Jurkat, Clone E6-1 (cell line): ENCODE measurements at places on chromosomes 7 and 10.

DNA sequence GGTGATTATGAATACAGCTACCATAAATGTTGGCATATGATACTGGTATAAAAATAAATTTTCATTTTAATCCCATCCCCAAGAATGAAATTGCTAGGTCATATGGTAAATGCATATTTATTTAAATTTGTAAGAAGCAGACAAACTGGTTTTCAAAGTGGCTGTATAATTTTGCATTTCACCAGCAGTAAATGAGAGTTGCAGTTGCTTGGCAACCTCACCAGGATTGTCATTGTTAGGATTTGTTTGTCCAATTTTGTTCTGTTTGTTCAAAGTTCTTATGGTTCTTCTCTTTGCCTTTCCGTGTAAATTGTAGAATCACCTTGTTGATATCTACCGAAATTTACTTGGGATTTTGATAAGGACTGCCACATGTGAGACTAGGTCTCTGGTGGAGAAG lies 237.4 kb downstream of the OTUD1 start:
- no peak for DNase-seq

DNA sequence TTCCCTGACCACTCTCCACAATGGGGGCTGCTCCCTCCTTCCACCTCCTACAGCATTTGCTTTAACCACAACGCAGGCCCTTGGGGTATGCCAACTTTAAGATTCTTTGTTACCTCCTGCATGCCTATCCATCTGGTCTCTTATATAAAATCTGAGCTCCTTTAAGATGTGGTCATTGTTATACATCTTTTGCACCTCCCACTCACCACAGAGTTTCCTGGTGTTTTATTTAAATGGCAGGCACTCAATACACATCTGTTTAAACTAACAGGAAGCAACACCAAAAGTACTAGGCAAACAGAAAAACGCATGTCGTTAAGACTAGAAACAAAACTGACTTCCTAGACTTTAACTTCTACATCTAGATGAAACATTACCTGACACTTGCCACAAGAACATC lies 36.3 kb downstream of the SLC25A13 start:
- peak; percentile 97 for DNase-seq

- peak; percentile 64 for DNase-seq
Measured at GRCh38 chr10:130179640-130180039, 43.4 kb downstream of the GLRX3 start.

DNA sequence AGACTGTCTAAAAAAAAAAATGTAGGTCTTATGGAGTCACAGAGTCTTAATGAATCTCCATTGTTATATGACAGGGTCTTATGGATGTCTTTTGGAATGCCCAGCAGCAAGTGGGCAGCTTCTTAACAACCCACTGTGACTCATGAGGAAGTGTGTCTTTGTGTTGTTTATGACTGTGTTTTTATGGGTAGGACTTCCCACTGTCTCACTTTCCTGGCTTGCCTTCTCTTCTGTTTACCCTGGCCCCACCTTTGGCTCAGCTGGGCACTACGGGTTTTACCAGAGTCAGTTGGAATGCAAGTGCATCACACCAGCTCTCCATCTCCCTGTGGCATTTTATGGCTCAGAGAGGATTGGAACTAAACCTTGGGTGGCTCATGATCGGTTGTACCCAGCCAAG lies 580.5 kb downstream of the AUTS2 start:
- no peak for DNase-seq

- DNase-seq = no peak
Measured at GRCh38 chr10:86391236-86391840, 24.7 kb upstream of the GRID1 start.

GRCh38 chr10:83677795-83678194 lies 461.5 kb upstream of the GHITM start:
- no peak for DNase-seq

DNA sequence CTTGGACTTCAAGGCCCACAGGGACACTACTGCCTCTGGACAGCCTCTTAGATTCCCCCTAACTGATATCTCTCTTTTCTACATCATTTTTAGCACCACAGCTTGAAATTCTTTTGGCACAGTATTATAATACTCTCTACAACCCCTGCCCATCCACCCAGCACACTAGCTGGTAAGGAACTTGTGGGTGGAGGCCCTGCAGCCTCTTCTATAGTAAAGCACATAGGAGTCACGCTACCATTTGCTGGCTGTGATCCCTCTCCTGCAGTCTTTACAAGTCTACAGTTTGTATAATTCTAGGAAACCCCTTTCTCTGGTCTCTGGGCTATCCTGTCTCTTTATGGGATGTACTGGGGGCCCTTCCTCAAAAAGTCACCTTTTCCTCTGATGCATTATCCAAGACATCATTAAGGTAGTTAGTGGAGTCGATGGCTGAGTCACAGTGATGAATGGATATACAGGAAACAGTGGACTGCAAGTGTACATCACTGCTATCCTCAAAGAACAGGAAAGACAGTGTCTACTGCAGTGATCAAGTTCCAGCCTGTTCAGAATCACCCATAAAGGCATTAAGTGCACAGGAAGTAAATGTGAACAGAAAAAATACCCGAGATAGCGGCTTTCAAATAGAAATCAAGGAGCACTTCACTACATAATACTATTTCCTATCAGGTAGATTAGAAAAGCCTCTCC lies 54.4 kb downstream of the STK17A start:
- DNase-seq = no peak

DNA sequence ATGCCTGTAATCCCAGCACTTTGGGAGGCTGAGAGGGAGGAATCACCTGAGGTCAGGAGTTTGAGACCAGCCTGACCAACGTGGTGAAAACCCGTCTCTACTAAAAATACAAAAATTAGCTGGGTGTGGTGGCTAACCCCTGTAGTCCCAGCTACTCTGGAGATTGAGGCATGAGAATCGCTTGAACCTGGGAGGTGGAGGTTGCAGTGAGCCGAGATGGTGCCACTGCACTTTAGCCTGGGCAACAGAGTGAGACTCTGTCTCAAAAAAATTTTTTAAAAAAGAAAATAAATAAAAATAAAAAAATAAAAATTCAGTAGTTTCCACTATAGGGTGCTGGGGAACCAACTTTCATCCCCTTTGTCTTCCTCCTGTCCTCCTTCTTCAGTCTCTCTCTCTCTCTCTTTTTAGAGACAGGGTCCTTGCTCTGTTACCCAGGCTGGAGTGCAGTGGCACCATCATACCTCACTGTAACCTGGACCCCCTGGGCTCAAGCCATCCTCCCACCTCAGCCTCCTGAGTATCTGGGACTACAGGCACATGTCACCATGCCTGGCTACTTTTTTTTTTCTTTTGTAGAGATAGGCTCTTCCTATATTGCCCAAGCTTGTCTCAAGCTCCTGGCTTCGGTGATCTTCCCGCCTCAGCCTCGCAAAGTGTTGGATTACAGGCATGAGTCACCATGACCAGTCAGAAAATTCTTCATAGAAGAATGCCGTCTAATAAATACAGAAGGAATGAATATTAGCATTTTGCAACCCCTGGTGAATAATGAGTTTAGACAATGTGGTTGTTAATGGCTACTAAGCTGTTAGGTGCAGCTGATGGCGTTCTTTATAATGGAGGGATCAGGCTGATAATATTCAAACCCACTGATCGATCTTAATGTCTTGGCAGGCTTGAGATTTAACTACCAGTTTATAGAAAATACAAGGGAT lies 20.6 kb downstream of the RBM20 start:
- DNase-seq = no peak

GRCh38 chr10:68721673-68722335 lies 765 bp downstream of the CCAR1 start:
- no peak for DNase-seq

- no peak for DNase-seq
Measured at GRCh38 chr10:47021850-47022249, 110.6 kb downstream of the PTPN20 start.

DNA sequence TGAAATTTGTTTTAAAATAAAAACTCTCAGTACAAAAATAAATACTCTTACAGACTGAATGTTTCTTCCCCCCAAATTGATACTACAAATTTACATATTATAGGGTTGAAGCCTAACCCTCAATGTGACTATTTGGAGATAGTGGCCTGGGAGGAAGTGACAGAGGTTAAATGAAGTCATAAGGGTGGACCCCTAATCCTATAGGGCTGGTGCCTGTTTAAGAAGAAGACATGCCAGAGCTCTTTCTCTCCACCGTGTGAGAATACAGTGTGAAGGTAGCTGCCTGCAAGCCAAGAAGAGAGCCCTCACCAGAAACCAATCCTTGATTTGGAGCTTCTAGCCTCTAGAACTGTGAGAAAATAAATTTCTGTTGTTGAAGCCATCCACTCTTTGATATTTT lies 67.6 kb downstream of the MCU start:
- DNase-seq = no peak

GRCh38 chr10:121942749-121943416 lies 15.1 kb upstream of the ATE1 start:
- DNase-seq = no peak

DNA sequence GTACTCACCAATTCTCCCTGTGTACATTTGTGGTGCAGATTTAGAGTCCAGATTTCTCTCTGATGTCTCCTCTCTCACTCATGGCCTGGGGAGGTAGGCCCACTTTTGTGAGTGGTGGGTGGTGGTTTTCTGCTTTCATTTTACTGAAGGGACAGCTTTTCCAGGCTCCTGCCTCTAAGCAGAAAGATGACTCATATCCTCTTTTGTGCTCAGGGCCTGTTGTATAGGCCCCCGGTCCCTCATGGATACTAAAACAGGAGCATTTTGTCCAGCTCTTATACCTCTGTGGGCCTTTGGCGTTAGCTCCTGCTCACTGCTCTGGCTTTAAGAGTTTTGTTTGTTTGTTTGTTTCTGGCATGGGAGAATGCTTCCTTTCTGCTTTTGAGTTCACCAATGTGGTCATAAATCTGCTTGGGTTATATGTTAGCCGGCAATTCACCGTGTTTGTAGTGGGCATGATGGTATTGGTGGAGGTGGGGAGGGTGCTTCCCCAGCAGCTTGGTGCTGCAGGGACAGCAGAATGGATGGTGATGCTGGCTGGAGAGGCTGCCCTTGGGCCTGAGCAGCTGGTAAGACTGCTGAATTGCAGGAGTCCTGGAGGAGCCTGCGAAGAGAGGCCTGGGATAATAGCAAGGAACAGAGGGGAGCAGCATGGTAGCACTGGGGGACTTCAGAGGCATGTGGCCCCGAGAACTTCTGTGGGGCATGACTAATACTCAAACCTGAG lies 468.7 kb downstream of the RPS24 start:
- no peak for DNase-seq

DNA sequence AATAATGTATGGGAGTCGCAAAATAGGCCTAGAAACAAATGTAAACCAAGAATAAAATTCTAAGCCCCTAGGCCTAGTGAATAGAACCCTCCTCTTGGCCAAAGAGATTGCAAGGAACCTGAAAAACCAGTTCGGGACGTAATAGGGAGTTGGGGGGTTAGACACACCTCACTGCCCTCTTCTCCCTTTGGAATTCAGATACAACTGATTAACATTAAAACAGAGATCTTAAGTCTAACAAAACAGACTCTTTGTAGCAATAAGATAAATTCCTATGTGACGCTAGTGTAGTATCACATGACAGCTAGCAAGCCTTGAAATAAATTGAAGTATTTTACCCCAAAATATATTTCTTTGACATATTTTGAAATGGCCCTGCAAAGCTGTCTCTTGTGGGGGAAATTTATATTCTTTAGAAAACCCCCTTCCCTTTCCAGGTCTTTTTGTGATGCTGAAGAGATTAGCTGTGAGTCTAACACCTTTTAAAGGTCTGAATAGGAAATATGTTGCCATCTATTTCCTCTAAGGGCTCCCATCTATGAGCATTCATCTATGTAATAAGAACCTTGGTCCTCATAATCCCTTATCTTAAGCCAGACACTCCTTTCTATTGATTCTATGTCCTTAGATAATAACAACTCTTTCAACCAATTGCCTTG lies 623.4 kb upstream of the NRG3 start:
- DNase-seq = no peak

- no peak for DNase-seq
Measured at GRCh38 chr7:41882256-41882655, 179.4 kb upstream of the INHBA start.

DNA sequence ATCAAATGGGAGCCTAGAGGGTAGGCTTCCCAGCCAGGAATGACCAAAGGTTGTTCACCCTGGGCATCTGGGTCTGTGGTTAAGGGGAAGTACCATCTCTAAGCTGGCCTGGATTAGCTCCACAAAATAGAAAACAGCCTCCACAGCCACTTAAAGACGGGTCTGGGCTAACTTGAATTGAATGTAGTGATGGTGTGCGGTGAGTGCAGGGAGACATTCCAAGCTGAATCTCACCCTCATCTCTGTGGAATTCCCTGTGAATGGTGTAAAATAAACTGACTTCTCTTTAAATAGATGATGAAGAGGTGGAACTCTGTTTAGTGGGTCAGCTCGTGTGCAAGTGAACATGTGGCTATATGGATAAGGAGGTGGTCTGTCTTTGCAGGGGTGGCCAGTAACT lies 251.0 kb downstream of the DYNC1I1 start:
- DNase-seq = no peak

DNA sequence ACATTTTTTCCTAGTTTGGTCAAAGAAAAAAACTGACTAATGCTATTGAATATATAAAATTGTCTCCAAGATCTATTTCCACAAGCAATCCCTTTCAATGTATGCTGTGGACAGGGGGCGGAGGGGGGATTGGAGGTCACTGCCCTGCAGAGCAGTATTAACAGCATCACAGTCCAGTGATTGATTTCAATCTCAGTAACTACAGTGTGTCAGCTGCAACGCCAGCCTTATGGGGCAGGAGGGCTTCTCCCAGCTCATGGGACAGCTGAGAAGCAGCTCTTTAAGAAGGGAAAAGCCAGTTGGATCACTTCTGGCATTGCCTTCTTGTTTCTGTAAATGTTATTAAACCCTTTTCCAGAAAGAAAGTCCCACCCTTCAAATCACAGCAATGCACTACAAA lies 65.0 kb downstream of the RAPGEF5 start:
- DNase-seq = no peak

DNA sequence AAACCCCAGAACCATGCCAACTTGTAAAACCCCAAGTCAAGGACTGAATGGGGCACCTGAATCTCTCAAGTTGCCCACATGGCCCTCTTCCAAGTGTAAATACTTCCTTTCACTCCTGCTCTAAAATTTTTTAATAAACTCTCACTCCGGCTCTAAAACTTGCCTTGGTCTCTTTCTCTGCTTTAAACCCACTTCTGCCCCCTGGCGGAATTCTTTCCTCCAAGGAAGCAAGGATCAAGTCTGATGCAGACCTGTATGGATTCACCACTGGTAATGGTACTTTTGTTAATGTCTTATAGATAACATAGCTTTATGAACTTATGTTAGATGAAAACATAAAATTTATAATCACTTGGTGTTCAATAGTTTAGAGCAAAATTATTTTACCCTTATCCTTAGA lies 33.8 kb downstream of the SLC16A9 start:
- peak; percentile 45 for DNase-seq

GRCh38 chr7:3168370-3168769 lies 124.7 kb upstream of the CARD11 start:
- DNase-seq = no peak
